Caki2 (cell line): ENCODE measurements at places on chromosomes 5 and 9.

- peak; percentile 10 for DNase-seq
These were observed 59.0 kb upstream of the BARX1 start for GRCh38 chr9:94014066-94014654.

DNA sequence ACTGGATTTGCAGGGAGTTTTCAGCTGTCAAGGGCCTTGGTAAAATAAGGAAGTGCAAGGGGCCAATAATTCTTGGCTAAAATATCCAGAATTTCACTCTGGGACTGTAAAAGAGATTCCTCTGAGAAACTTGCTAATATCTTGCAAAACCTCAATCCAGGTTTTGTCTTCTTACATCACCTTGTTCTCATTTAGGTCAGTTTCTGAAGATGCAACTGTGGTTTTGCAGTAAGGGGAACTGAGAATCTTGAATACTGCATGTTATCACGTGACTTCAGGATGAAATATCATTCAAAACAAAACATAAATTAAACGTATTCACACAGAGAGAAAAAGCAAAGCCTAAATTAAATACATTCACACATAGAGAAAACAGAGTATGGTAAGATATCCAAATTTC is 35.0 kb upstream of the RIC1 start:
- DNase-seq, result no peak

GRCh38 chr9:108537756-108538155 is 318.0 kb downstream of the ACTL7B start:
- no peak for DNase-seq

DNA sequence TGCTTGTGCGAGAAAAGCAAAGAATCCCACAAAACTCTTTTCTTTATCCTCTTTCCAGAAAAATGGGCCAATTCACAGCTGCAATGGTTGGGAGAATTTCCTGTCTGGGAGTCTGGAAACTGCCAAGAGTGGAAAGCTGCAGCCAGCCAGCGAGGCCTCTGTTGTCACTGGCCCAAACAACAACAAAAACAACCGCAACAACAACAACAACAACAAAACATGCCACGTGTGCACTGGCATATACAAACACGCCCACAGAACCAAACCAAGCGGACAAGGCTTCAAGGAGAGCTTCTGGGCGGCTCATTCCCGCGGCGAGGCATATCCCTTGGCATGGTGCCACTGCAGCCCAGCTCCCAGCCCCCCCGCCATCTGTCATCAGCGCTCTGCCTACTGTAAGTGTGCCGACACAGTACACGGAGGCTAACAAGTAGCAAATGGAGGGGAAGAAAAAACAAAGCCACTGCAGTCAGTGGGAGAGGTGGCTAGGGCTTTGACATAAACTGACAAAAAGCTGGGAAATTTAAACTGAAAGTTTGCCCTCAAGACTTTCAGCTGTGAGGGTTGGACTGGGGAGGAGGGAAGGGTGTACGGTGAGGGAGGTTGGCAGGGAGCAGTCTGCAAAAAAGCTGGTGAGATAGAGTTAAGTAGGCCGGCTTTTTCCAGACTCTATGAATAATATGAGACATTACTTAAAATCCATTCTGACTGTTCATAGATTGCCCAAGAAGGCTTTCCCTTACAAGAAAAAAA is 165.0 kb upstream of the ZNF462 start:
- DNase-seq, result no peak

DNA sequence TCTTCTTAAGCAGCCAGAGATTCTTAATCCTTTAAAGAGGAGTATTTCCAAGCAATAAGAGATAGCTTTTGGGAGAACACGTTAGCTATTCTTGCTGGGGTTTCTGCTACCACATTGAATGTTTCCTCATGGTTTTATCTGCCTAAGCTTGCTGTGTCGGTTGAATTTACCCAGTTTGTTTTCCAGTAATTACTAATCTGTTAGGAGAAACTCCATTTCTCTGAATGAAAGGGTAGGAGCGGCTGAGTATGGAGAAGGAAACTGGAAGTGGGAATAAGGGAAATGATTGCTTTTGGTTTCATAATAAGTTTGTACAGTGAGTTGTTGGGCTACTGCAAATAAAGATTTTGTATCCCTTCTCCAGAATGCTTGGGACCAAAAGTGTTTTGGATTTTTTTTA is 1.2 kb downstream of the JAK2 start:
- no peak for DNase-seq
